Stimulated activated CD8-positive, alpha-beta memory T cell treated with anti-CD3 and anti-CD28 coated beads, Interleukin-2, amount 100 ng/mL, for 1 hour (primary cell): ENCODE measurements at places on chromosomes 11 and 22.

DNA sequence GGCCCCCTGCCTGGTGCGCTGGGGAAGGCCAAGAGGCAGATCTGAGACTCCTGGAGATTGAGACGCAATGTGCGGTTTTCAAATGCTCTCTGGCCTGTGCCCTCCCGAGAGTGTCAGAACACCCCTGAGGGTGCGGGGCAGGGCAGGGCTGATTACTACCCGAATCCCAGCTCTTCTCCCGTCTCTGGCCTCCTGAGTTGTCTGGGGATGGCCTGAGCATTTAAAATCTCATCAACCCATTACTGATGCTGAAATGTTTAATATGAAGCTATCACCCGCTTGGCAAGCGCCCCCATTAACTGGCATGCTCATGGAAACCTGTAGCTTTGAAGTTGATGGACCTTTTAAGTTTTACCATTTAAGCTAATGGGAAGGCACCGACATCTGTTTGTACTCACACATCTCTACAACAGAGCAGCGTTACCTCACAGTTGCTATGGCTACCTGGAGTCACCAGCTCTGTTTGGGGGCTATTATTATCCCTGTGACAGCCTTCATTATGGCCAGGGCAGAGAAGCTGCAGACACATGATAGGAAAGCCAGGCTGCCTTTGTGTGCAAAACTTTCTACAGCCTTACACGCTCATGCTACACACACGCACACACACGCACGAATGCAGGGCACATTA, 3.6 kb upstream of the MB start:
- no peak for DNase-seq

DNA sequence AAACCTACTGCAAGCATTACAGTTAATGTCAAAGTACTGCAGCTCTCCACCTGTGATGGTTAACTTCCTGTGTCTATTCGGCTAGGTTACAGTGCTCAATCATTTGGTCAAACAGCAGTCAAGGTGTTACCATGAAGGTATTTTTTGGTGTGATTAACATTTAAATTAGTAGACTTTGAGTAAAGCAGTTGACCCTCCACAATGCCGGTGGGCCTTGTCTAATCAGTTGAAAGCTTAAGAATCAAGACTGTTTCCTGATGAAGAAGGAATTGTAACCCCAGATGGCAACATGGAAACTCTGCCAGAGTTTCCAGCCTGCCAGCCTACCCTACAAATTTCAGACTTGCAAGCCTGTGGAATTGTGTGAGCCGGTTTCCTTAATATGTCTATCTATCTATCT, 683.9 kb downstream of the BRD1 start:
- DNase-seq = no peak

DNA sequence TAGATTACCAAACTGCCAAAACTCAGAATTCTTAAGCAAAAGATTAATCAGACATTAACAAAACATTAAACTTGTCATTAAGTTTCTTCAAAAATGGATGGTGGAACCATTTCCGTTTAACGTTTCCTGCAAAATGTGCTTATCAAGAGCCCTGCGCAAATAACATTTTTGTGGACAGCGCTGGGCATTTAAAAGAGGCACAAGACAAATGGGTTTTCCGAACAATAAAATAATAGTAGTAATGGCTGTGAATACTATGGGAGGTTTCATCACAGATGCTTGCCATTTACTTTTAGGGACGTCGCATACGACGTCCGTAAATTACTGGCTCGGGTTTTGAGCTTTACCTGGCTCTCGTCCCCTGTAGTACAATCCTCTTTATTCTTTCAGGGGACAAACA, 1.1 kb downstream of the NPAT start:
- DNase-seq = no peak

DNA sequence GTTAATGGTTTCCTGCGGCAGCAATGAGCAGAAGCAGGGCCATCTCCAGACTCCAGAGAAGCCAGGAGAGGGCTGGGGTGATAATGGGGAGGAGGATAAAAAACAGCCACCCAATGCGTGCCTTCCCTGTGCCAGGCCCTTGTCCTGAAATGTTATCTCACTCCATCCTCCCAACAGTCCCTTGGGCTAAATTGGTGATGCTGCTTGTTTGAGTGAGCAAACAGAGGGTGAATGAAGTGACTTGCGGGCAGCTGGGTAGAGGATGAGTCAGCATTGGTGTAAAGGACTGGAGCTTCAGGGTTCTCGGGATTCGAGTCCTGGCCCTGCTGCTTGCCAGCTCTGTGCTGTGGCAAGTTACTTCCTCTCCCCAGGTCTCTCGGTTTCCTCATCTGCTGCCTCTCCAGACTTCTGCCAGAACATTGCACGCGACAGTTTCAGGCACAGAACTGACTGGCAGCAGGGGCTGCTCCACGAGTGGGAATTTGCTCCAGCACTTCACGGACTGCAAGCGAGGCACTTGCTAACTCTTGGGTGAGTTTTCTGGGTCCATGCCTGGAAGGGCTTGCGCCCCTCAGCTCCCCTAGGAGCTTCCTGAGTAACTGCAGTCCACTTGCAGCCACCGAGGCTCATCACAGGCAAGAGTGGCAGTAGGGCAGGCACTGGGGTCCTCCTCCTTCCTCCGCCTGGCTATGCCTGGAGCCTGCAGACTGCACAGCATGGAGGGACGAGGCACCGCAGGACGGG, at the start of gene P2RY6:
Gene P2RY6, plus strand, starts transcription at position 403 of the 744 bp plus-strand sequence. CDS start 24,181 bp downstream, outside the sequence.
- DNase-seq = no peak

DNA sequence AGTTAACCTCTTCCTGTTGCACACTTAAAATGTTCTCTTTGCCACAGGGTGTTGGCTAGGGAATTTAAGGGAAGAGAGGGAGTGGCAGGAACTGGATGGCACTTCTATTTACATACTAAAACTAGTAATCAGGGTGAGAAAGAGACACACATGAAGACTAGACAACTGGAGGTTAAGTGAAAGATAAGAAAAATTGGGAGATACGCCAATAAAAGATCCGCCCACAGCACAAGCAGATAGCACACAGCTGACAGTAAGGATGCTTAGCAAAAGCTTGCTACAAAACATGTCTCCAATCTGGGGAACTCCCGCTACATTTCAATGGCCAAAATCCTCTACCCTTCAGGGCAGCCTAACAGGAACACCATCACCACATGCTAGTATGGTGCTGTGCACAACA, 12.8 kb downstream of the CPSF7 start:
- no peak for DNase-seq

DNA sequence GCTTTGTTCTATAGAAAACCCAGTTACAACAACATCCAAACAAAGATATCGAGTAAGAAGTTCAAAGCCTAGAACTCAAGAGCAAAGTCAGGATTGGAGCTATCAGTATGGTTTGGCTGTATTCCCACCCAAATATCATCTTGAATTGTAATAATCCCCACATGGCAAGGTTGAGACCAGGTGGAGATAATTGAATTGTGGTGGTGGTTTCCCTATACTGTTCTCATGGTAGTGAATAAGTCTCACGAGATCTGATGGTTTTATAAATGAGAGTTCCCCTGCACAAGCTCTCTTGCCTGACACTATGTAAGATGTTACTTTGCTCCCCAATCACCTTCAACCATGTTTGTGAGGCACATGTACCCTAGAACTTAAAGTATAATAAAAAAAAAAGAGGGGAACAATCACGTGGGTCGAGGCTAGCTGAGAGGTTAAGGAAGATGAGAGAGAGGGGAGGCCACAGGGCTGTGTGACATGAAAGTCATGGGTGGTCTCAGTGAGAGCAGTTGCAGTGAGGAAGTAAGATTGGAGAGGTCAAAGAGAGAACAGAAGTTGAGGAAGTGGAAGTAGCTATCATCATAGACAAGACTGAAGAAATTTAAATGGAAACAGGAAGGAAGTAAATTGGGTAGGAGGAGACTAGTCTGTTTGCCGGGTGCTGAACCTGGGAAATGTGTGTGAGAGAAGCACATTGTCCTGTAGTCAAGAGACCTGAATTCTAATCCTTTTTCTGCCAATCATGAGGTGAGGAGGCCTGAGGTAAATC, 80.1 kb upstream of the CD44 start:
- no peak for DNase-seq

DNA sequence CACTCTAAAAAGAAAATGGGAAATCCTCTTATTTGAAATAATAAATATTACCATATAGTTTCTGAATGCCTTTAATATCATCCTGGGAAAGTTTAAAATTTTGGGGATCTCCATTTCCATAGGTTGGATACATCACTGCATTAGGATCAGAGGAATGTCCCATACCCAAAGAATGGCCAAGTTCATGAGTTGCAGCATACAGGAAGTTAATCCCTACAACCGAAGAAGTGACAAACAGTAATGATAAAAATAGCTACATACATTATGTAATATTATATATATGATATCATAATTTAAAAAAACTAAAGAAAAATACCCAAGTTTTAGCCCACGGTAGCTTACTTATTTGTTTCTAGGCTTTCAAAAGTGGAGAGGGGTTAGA, 7.4 kb downstream of the MMP7 start:
- no peak for DNase-seq

DNA sequence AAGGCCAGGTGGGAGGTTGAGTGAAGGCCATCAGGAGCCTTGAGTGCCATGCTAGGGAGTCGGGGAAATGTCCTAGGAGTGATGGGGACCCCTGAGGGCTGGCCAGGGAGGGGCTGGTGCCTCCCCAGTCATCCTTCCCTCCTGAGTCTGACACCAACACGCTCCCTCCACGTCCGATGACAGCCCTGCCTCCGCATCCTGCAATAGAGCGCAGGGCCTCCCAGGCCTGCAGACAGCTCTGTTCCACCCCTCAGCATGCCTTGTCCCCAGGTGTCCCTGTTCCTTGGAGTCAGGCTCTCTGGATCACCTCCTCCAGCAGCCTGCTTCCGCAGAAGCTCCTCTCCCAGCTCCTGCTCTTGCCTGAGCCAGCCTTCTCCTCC, 3.1 kb downstream of the RAC2 start:
- no peak for DNase-seq

- no peak for DNase-seq
Measured at GRCh38 chr11:9529334-9529650, 44.2 kb upstream of the WEE1 start.

- no peak for DNase-seq
Measured at GRCh38 chr11:92324890-92325289, 100.3 kb downstream of the FAT3 start.

DNA sequence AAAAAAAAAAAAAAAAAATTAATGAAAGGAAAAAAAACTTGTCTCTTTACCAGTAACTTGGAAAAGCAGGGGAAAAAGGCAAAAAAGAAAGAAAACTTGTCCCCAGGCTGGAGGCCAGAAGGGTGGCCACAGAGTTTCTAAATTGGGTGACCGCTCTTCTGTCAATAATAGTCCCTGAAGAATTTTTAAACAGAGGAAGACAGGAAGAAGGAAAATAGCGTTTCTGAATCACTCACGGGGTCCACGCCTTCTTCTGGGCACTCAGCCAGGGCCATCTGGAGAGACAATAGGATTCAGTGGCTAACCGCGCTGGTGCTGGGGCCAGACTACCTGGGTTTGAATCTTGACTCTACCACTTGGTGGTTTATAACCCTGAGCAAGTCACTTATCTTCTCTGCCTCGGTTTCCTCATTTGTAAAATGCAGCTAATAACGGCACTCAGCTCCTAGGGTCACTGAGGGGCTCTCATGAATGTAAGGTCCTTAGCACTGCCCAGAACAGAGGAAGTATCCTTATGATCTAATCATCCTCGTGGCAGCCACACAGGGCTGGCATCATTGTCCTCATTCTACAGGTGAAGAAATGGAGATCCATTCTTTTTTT, 7.0 kb downstream of the C11orf86 start:
- DNase-seq = no peak

- DNase-seq = no peak
Measured at GRCh38 chr11:21374376-21374775, 705.0 kb downstream of the NELL1 start.

- DNase-seq = no peak
Measured at GRCh38 chr11:77813256-77813655, 7.3 kb downstream of the RSF1 start.

DNA sequence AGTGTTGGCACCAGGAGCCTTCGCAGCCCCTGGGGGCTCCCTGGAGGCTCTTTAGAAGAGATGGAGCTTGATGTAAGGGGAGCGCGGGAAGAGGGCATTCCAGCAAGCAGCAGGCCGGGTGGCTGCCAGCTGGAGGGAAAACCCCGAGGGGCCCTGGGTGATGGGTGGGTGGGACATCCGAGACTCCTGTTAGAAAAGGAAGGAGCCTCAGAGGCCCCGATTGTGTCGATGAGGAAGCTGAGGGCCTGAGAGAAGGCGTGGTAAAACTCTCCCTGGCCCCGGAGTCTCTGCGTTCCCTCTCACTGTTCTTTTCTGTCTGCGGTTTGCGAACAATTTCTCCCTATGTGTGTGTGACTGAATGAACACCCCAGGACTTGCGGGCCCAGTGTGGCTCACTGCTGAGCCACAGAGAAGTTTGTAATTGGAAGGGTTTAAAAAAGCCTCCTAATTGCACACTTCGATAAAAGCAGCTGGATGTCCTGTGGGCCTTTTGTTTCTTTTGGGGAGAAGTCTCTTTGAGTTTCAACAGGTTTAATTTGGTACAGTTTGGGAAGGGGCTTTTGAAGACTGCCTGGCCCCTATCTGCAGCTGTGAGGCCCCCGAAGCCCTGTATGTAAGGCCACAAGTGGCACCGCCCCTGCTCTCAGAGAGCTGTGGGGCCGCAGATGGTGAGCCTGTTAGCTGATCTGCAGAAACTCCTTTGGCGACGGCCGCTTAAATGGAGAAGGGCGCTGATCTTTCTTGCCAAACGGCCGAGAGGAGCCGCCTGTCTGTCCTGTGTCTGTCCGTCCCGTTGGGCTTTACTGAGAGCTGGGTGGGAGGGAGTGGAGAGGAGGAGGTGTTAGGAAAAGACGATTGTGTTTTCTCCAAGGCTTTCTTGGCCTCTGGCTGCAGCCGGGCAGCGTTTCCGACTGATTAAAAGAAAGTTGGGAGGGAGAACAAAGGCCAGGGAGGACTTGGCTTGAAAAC, 2.0 kb downstream of the FBLN1 start:
- DNase-seq = no peak

DNA sequence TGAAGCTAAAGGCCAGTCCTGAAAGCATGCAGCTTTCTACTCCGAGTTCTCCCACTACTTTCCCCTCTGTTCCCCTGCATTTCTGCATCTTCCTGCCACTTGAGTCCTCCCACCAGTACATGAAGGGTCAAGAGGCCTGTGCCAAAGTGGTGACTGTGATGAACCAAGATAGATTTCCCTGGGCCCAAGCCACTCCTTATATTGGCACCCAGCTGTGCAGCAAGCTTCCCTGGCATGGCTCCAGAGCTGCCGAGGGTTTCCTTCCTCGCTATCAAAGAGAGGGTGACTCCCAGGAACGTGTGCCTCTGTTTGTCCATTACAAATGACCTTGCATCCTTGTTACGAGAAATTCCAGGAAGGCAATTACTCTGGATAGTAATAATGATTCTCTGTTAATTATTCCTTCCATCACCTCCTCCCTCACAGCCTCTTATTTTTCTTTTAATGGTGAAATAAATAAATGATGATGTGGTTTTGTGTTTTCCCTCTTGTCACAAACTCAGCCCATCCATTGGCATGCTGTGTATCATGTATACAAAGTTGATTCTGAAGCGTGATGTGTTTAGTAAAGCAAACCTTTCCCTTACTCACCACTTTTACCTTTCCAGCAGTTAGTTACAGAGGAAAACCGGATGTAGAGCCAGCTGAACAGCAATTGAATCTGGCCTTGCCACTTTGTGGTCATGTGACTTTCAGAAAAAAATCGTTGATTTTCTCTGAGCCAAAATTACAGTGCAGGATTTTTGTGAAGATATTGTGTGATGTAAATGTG, 8.3 kb downstream of the SRSF8 start:
- no peak for DNase-seq

GRCh38 chr11:122691549-122692150, 36.1 kb downstream of the UBASH3B start:
- DNase-seq = no peak

- no peak for DNase-seq
Measured at GRCh38 chr11:49208006-49208721, at the start of gene FOLH1. FOLH1 (minus strand) TSS chr11:49208602; CDS start chr11:49208409, 193 bp downstream.
